ENCODE measurements at places on chromosomes 1 and 21.

GRCh38 chr1:66791621-66792610, 9.2 kb downstream of the INSL5 start:
- DNase-seq = no peak

DNA sequence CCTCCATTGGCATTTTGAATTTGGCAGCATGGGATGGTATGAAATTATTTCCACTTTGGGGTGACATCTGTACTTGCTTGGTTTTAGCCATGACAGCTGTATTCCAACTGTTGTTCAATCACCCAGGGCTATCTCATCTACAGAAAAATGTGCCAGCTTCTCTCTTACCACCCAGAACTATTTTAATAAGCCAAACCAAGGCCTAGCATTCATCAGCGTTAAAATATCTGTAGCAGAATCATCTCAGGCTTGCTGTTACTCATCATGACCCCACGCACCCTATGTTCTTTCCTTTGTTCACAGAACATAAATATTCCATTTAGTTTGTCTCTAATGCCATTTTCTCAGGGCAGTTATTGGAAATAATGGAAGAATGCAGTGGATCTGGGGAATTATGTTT, 49.8 kb downstream of the GIPC2 start:
- DNase-seq = peak; percentile 80

- DNase-seq = no peak
Observed at GRCh38 chr1:76274718-76275117, 200.2 kb downstream of the ST6GALNAC3 start.

- no peak for DNase-seq
Observed at GRCh38 chr21:17393413-17393812, 119.4 kb upstream of the CXADR start.

DNA sequence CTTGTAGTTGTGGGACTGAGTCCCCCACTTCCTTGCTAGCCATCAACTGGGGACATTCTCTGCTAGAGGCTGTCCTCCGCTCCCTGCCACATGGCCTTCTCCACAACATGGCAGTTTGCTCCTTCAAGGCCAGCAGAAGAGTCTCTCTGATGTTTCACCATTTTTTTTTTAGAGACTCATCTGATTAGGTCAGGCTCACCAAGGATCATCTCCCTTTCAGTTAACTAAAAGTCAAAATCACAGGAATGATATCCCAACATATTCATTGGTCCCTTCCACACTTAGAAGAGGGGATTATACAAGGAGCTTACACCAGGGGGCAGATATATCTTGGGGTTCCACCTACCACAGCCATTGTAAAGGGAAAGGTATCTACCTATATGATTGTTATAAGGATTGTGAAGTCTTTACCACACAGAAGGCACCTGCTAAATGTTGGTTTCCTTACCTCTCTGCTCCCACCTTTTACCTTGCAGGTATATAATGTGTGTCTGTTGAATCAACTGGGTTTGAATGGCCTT, 23.3 kb downstream of the RIMKLA start:
- DNase-seq = no peak

DNA sequence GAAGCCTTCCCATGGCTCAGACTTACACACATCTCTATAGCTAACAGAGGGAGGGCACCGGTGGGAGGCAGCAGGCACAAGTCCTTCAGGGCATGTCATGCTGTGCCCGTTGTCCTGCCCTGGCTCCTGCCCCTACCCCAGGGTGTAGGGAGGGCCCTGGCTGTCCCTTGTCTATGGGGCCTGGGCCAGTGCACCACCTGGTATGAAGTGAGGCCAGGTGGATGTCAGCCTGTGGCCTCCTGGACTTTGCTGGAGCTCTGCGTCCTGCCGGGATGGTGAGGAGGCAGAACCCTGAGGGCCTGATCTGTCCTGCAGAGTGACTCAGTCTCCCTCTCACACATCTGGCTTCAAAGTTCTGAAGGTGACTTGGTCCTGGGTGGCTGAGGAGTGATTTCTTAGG, 47.3 kb upstream of the GPR37L1 start:
- no peak for DNase-seq

- DNase-seq = no peak
Observed at GRCh38 chr1:6827630-6828165, 42.4 kb downstream of the CAMTA1 start.

DNA sequence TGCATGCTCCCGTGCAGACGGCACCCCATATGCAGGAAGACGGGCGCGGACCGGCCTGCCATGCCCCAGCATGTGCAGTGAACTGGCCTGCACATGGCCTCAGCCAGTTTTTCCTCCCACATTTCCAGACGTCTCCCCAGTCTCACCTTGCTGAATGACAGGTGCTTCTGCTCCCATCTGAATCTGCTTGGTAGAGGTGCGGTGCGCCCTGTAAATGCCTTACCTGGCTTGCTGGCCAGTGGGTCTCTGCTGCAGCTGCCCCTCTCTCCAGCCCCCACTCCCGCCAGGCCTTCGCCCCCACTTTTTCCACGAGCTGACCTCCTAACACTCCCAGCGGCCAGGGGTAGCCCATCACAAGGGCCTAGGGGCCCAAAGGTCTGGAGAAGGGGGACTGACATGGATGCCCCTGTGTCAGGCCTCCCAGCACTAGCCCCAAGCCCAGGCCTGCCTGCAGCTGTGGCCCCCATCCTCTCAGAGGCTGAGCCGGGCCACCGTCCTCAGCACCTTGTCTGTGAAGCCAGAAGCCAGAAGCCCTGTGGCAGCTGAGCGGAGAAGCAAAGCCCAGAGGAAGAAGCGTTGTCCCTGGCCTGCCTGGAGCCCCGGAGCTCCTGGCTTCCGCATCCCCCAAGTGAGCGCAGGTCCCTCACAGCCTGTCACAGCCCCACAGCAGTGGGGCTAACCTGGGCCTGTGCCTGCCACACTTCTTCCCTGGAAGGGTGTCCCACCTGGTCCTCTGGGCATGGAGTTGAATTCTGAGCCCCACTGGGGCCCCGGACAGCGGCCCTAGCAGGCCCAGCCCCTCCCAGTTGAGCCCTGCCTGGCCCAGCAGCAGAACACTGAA, 3.7 kb upstream of the SLC19A1 start:
- no peak for DNase-seq

DNA sequence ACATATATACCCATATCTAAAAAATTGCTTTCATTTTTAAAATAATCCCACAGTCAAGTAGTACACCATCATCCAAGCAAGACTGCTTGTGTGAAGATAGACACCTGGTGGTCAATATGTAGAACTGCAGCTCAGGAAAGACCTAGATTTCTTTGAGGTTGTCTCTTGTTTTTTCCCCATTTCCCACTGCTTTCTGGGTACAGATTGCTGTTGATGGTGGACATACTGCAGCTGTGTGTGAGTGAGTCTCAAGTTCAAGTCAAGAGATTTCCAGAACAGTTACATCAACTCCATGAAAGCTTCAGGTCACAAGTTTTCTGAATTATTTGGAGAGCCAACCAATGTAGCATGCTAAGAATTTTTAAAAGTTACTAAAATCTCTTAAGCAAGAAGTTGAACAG, 306.4 kb downstream of the DUSP10 start:
- peak; percentile 51 for DNase-seq

DNA sequence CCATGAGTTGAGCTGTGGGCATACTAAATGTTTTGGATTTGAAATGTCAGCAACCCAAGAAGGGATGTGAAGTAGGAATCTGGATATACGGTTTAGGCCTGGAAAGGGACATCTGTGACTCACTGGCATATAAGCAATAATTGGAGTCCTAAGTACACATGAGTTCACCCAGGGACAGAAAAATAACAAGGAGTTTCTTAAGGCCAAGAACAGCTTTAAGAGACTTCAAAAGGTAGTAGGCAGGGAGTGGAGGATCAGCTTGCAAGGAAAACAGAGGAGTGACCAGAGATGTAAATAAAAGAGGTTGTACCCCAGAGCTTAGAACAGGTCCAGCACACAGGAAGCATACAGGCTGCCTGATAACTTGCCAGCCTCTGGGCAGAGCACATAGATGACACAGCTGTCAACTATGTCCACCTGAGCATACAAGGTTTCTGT, 28.1 kb downstream of the TMEM50B start:
- no peak for DNase-seq

DNA sequence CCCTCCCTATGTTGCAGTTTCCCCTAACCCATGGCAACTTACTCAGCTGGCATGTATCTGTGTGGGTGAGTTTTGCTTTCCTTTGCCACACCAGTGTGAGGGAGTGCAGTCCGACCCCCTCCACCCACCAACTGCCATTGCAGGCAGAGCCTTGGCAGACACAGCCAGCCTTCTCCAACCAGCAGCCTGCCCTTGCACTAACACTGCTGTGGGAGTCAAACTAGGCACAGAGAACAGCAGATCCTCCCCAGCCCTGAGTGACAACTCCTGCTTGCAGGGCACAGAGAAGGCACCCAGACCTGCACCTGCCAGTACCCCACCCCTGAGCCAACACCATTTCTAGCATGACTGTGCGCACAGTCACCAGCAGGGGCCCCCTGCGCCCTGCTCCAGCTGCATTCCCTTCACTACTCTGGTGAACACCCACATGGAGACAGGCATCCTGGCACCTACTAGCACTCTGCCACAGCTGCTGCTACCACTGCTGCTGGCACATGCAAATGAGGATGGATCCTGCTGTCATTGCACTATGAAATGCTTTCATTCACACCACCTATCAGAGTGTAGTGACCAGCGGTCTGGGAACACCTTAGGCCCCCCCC, 98.4 kb downstream of the MAGI3 start:
- no peak for DNase-seq

DNA sequence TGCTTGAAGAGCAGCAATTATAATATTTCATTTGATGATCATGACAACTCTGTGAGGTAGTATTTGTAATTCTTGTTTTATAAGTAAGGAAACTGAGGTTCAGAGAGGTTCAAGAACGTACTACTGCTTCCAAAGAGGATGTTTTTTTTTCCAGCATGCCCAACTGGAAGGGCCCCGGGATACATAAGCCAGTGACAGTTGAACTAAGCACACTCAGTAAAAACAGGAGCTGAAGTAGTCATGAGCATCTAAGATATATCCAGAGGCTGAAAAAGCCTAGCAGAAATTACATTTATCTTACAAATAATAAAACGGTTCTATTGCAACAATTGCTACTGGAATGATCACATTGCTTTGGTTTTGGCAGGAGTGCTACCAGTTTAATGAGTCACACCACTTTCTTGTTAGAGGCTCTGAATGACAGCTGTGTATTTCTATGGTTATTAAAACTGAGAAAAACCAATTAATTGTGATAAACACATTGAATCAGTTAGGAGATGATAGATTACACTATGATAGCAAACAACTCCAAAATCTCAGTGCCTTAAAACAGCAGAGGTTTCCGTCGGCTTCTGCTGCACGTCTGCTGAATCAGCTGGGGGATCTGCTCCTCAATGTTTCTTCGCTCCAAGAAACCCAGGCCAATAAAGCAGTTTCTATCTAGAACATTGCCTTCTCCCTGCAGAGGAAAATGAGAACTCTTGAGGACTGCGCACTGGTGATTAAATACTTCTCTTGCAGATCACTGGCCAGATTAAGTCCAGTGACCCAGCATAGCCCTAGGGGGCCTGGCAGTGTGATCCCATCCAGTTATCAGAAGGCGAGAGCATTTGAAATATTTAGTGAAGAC, 522.7 kb downstream of the PLPP3 start:
- DNase-seq = peak; percentile 80

DNA sequence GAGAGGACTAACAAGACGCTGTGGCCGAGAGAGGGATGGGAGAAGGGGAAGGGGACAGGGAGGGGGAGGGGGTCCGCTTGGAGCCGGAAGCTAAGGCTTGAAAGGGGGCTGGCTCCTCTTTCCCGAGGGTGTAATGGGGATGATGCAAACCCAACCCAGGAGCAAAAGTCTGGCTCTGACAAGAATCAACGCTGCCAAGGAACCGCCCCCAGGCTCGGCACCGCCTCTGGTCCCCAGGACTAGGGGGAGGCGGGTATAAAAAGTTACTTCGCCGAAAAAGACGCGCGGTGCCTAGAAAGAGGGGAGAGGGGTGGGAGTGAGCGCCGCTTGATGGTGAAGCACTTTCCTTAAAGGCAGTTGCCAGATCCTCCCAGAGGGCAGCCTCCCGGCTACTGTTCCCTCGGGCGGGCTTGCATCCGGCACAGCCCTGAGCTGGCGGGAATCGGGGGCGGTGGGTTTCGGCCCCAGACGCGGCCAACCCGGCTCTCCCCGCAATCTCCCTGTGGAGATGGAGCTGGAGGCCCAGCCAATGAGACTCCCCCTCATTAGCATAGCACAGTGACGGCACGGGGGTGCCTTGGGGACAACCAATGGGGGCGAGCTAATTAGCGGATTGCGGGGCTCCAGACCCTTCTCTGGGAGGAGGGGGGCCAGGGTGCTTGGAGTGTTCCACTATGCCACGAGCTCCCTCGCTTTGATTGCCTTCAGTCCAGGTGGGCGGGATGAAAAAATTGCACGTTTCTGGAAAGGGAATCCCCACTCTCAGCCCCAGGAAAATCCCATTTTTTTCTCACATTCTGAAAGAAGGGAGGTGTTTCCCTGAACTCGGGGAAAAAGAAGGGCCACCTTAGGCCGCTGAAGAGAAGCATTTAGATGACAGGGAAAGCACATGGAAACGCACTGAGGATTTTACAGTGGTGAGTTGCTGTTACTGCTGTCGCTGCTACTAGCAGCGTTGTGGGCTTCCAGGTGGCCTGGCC, at the start of gene KCNT2:
Gene KCNT2 (minus strand): TSS at position 51 of the 980 bp plus-strand sequence. CDS start 131 bp downstream, outside the sequence.
- DNase-seq = peak; percentile 85

DNA sequence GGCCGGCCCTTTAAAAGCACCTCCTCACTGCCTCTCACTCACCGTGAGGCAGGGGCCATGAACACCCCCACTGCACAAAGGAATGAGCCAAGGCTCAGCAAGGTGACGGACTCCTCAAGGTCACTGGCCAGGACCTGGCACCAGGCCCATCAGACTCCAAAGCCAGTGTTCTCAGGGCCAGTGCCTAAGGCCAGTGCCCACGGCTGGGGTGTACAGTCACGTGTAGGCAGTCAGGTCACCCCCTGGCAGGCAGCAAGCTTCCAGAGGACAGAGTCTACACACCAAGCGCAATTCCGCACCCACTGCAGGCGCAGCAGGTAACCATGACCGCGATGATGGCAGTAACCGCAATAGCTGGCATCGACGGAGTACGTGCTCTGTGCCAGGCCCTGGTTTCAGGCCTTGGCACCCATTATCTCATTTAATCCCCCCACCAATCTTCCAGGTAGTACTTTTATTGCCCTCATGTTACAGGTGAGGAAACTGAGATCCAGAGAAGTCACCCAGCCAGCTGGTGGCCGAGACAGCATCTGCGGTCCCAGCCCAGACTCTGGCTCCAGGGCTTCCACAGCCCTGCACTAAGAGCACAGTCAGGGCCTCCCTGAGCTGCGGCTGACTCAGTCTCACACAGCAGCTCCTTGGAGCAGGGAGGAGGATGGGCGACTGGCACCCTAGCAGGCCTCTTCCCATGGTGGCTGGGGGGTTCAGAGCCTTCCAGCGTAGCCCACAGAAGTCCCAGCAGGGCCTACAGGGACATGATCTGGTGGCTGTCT, 27.0 kb downstream of the RAP1GAP start:
- no peak for DNase-seq

DNA sequence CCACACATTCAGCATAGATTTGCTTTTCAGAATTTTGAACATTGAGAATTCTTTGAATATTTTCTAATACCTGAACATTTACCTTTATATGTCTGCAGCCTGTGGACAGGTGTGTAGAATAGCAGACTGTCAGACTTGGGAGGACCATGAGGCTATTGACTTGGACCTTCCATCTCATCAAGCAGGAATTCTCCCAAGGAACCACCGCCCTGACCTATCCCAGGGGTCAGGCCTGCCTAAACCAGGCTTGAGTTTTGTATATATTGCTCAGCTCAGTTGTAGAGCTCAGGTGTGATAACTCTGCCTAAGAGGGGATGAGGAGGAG, 53.2 kb downstream of the RUNX1 start:
- DNase-seq = no peak

- DNase-seq = no peak
Observed at GRCh38 chr1:1285611-1286311, 5.5 kb downstream of the SCNN1D start.

GRCh38 chr1:160101717-160102522, 3.5 kb upstream of the IGSF8 start:
- no peak for DNase-seq
